Breast epithelium (tissue), 4 donors: ENCODE measurements at places on chromosomes 2 and 18.

DNA sequence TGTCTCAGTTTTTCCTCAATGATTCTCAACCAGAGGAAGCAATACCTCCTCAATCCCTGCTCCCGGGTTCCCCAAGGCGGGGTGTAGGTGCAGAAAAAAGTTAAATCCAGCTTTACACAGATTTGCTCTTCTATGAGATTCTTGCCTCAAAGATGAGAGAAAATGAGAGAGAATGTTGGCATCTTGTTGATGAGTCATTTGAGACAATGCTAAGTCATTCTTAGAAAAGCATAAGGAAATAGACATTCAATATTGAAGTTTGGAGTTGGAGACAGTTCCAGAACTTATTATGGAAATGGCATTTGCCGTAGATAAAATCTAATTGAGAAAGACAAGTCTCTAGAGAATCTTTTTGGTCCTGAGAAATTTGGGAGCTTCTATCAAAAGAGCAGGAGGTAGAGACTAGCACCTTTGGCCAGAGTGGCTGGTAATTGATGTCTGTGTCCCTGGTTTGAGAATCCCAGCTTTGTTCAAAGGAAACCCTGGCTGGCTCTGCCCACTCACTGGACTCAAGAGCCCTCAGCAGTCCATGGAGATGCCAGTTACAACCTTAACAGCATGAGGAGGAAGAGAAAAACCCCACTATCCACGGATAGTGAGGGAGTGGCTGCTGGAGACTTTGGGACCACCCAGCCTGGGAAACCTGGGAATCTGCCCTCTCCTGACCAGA lies 181.2 kb downstream of the FAM124B start:
- no peak for DNase-seq

GRCh38 chr2:111712361-111712760 lies 171.6 kb downstream of the ANAPC1 start:
- DNase-seq, result no peak

GRCh38 chr2:43131051-43131889 lies 95.1 kb downstream of the ZFP36L2 start:
- peak; percentile 88 for DNase-seq

DNA sequence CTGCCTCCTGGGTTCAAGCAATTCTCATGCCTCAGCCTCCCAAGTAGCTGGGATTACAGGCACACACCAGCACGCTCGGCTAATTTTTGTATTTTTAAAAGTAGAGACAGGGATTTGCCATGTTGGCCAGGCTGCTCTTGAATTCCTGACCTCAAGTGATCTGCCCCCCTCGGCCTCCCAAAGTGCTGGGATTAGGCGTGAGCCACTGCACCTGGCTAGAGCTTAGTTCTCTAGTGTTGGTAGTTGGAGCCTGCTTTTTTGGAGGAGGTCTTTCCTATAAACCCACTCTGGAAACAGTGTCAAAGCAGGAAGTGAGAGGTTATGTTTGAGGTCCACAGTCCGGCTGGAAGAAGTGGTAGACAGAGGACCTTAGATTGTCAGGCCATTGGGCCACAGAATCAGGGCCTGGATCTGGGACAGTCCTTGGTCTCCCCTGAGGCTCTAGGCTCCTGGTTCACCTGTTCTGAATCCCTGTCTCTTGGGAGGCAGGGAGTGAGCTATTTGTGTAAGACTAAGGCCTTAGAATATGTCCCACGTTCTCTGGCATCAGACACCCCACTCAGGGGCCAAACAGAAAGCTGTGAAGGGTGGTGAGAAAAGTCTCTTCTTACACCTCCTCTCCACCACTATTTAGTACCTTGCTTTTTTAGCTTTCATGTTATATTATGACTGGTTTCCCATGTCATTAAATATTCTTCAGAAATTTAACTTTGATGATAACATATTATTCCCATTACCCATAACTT lies 34.5 kb downstream of the PCBP1 start:
- DNase-seq, result no peak

DNA sequence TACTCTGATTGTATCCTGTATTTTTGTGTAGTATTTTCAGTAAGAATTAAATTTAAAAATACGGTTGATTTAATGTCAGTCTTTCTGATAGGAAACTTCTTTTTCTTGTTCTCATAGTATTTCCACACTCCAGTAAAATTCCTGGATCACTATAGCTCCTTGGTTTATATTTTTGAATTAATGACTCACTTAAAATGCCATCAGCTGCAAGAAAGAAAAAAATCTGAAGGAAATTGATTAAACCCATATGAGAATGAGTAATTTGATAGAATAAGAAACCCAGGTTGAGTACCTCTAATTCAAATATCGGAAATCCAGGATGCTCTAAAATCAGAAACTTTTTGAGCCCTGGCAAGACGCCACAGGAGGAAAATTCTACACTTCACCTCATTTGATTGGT lies 186.8 kb upstream of the RND3 start:
- no peak for DNase-seq

- no peak for DNase-seq
Measured at GRCh38 chr2:181354626-181355025, 102.6 kb upstream of the ITGA4 start.

DNA sequence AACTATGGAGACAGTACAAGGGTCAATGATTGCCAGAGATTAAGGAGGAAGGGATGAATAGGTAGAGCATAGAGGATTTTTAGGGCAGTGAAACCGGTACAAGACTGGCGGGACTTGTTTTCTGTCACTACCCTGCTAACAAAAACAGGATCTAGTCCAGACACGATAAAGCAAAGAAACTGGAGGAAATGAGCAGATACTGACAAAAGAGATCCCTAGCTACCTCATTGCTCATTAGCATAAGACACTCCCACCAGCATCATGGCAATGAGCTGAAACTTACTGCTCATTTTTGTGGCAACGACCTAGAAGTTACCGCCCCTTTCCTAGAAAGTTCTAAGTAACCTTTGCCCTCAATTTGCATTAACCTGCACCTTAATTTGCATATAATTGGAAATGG lies 131.2 kb downstream of the ETAA1 start:
- no peak for DNase-seq

- DNase-seq, result no peak
Measured at GRCh38 chr18:68604256-68604655, 110.7 kb downstream of the TMX3 start.

GRCh38 chr2:16900405-16901025 lies 234.9 kb upstream of the CYRIA start:
- no peak for DNase-seq
